Umbilical cord (tissue), 2 donors: ENCODE measurements at places on chromosomes 3 and 15.

DNA sequence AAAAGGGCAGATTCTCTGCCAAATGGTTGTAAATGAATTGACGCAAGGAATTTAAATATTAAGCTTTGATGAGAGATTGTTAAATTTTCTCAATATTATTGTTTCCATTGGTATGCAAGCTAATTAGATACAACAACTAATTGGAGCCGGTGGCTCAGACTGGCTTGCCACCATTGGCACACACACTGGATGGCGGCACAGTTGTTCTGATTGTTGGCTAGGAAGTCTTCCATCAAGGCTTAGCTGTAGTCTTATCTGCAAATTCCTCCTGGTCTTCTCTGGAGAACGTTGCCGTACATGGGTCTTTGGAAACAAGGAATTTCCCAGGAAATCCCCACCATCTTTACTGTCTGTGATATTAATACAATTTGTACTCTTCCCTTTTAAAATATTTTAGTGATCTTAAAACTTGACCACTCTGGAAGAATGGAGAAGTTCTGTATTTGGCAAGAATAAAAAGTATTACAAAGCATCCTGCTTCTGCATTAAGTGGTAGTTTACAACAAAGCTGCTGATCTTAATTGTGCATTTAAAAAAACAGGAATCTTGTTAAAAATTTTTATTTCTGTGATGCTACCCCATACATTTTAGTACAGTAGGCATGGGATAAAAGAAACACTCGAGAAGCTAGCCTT is 126.5 kb downstream of the UBE2E2 start:
- DNase-seq = no peak

GRCh38 chr15:79045041-79045440 is 45.5 kb downstream of the RASGRF1 start:
- DNase-seq = no peak

- no peak for DNase-seq
Observed at GRCh38 chr3:31450345-31450744, 82.4 kb upstream of the STT3B start.

- no peak for DNase-seq
Observed at GRCh38 chr15:89179966-89180875, 41.2 kb downstream of the RLBP1 start.

DNA sequence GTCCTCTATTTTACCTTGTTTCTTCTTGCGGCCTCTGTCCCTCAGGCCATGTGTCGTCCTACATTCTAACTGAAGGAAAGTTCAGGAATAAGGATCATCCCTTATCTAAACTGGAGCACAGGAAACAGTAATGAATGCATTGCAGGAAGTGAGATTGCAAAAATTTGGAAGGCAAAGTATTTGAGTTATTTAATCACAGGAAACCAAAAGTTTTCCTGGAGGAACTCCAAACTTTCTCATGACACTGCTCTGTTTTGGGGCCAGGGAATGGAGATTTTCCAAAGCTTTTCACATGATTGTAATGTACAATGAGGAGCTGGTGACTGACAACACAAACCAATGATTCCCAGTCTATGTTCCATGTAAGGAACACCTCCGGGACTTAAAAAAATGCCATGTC is 57.8 kb upstream of the PLSCR4 start:
- peak; percentile 69 for DNase-seq

DNA sequence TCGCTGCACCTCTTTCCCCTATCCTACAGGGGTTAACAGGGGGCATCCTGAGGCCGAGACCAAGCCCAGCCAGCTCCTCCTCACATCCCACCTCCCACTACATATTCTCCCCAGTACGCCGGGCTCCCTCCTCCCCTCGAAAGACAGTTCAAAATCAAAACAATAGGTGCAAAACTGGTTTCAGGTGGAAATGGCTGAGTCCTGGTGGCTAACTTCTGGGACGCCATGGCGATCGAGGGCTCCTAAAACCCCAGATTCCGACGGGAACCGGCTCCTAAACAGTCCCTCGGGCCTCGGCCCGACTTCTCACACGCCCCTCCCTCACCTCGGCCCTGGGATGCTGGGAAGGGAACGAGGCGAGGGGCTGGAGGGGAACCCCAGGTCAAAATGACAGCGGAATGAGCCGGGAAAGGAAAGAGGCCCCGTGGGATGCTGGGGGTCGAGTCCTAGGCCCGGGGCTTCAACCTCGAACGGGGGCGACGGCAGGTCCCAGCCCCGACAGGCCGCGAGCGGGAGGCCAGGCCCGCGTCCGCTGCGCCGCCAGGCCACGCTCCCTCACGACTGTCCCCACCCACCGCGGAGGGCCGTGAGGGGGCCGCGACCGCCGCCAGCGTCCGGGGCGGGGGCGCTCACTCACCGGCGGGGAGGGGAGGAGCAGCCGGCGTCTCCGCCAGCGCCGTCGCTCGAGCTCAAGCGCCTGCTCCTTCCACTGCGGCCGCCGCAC is 492 bp downstream of the TMCC1 start:
- peak; percentile 80 for DNase-seq

DNA sequence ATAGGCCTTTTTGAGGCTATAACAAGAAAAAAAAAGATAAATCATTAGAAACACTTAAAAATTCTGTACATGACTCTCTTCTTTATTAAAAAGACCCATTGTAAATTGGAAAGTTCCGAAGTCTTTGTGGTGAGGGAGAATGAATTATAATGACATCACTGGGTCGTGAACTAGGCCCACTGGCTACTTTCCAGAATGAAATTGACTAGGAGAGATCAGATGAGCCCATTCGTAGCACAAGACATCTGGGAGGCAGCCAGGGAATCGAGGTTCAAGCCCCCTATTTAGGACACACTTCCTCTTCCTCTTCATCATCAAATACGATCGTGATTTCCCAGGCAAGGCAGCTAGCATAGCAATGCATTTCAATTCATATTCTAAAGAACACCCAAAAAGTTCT is 889.8 kb upstream of the NR2F2 start:
- DNase-seq = no peak

DNA sequence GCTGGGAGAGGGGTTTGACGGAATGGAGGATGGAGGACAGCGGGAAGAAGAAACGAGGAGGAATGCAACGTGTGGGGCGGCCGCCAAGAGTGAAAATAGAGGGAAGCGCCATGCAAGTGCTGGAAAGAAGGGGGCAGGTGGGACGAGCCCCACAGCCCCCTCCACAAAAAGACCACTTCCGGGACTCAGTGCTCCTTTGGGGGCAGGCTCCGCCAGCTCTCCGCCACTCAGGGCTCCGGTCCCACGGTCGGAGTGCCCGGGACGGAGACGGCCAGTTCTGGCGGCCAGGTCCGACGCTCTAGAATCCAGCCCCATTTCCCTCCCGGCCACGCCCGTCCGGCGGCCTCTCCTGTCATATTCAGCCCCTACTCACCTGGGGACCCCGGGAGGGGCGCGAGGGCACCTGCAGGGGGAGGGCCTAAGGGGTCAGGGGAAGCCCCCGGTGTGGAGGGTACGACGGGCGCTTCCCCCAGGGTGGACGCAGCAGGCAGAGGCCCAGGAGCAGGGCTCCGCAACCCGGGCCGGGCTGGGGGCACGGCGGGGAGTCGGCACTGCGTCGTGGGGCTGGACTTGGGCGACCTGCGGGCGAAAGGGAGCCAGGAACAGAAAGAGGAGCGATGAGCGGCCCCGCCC is 25.5 kb upstream of the CSPG4 start:
- DNase-seq = no peak

- no peak for DNase-seq
Observed at GRCh38 chr15:95017666-95018328, 786.4 kb downstream of the MCTP2 start.

DNA sequence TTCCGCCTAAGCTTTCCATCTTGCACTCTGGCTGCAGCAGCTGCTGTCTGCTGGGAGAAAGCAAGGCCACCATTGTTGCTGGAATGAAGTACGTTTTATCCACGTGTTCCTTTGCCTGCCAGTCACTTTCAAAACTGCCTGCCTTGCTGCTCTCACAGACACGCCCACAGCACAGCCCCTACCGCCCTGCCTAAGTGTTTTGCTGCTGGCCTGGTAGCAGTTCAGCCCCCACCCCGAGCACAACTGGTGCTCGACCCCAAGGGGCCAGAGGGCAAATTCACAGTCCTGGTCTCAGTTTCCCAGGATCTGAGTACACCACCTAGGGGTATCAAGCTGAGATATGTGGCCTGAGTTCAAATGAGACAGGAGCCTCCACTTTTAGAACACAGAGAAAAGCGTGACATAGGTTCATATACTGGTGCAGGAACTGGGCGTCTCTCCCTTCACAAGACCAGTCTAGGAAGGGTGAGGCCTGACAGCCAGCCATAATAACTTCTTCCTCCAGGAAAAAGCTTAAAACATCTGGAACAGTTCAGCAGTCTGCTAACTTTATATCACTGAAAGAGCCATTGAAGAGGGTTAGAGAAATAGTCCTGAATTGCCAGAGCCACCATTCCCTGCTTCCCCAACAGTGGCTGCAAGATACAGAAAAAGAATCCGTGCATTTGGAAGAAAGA is 1012.3 kb downstream of the ZPLD1 start:
- DNase-seq = no peak

- no peak for DNase-seq
Observed at GRCh38 chr15:73660455-73660854, 23.7 kb upstream of the CD276 start.

GRCh38 chr3:48268381-48268935 is 27.6 kb downstream of the ZNF589 start:
- DNase-seq = peak; percentile 48

DNA sequence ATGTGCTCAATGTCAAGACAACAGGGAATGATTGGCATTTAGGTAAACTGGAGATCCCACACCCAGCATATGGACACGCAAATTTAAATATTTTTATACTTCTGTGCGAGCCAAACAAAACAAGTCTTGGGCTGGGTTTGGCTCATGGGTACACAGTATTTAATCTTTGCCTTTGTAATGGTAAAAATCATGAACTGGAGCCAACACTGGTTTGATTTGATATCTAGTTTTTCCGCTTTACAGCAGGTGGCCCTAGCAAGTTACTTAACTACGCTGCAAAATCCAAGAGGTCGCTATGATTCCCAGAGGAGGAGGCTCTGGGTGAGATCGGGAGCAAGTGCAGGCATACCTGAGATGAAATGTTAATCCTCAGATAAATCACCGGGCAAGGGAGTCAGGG is 207.9 kb upstream of the SATB1 start:
- DNase-seq = no peak

- no peak for DNase-seq
Observed at GRCh38 chr15:37076543-37076942, 23.8 kb downstream of the MEIS2 start.

DNA sequence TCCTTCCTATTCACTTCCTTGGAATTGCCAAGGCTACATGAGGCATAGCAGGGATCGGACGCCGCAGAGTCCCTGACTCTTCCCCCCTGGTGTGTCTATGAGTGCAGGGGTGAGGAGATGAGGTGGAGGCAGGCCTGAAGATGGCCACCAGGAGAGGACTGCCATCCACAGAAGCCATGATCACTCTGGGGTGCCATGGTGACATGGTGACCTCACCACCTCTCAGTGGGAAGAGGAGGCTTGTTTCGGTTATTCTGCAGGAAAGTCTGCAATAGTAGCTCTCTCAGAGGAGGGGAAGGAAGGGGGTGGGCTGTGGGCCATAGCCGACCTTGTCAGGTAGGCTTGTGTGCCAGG is 57.0 kb upstream of the LIMD1 start:
- no peak for DNase-seq

DNA sequence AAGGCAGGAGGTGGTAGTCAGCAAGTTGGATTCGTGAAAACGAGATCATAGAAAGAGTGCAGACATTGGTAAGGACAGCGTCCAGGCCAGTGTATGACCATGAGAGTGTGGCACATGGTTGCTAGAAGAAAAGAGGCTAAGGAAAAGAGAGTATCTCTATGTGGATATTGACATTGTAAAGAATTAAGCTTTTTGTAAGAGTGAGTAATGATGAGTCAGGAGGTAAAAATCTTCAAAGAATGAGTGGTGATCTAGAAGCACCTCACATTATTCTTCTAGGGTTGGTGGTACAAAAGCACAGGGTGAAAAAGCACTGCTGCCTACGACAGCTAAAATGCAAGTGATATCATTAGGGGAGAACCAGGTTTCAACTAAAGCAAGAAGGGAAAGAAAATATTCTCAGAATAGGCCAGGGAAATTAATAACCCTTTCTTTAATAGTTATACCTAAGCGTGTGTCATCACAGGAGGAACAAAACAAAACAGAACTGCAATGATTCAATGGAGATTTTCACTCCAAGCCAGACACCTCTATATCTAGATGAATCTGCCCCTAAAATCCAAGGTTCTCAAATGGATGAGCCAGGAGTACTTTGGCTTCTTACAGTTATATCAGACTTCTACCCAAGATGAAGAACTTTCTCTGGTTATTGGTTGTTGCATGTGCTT is 884.7 kb downstream of the NAALADL2 start:
- no peak for DNase-seq

DNA sequence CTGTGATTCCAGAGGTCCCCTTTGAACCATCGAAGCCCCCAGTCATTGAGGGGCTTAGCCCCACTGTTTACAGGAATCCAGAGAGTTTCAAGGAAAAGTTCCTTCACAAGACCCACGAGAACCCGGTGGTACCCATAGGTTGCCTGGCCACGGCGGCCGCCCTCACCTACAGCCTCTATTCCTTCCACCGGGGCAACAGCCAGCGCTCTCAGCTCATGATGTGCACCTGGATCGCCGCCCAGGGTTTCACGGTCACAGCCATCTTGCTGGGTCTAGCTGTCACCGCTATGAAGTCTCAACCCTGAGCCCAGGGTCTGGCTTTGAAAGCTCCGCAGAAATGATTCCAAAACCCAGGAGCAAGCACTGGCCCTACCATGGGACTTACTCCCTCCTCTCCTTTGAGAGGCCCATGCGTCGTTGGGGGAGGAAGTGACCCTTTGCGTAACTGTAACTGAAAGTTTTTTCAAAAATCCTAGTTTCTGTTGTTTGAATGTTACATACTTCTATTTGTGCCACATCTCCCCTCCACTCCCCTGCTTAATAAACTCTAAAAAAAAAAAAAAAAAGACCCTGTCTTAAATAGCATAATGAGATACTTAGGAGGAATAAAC is 85.1 kb upstream of the CSPG5 start:
- no peak for DNase-seq

GRCh38 chr3:179949412-179949811 is 87.3 kb downstream of the PEX5L start:
- no peak for DNase-seq

DNA sequence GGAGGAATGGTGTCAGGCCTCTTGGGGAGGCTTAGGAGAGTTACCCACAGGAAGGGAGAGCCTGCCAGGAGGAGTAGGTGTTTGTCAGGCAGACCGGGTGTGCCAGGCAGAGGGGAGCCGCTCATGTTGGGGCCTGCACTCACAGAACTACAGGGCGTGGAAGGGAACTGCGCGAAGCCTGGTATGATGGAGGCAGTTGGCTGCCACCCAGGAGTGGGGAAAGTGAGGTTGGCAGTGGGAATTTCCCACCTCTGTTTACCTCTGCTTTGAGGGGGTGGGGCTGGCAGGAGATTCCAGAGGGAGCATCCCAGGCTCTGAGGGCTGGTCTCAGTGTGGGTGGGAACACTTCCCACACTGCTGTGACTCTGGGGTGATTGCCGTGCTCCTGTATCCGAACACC is 99.9 kb downstream of the SLCO3A1 start:
- DNase-seq = no peak

- no peak for DNase-seq
Observed at GRCh38 chr15:36914960-36915808, 185.2 kb downstream of the MEIS2 start.

GRCh38 chr3:111373861-111374260 is 168.1 kb upstream of the CD96 start:
- no peak for DNase-seq

GRCh38 chr15:66172324-66172980 is 81.1 kb downstream of the MEGF11 start:
- DNase-seq = no peak

- no peak for DNase-seq
Observed at GRCh38 chr3:153254361-153254760, 92.3 kb downstream of the RAP2B start.

- no peak for DNase-seq
Observed at GRCh38 chr15:63090472-63090871, 31.2 kb upstream of the LACTB start.

- no peak for DNase-seq
Observed at GRCh38 chr3:193452338-193452737, 73.8 kb upstream of the ATP13A5 start.
